GM23338 (cell line): ENCODE measurements at places on chromosomes 3 and 15.

- no peak for DNase-seq
These were observed 79.1 kb downstream of the ARRDC4 start for GRCh38 chr15:98039596-98039995.

DNA sequence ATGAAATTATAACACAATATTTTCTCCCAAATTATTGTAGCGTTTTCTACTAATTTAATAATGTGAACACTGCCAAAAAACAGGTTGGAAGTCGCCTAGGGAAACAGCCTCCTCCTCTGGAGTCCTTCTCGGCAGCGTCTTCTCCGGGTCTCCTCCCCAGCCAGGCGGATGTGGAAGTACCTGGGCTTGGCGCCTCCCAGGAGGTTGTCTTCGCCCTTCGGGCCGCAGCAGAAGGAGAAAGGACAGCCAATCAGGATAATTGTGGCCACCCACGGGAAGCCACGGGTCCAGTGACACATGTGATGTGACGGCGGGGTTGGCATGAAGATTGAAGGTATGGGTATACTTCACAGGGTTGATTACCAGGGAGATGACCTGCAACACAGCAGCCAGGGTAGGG lies 491.2 kb downstream of the PYDC2 start:
- DNase-seq = no peak

DNA sequence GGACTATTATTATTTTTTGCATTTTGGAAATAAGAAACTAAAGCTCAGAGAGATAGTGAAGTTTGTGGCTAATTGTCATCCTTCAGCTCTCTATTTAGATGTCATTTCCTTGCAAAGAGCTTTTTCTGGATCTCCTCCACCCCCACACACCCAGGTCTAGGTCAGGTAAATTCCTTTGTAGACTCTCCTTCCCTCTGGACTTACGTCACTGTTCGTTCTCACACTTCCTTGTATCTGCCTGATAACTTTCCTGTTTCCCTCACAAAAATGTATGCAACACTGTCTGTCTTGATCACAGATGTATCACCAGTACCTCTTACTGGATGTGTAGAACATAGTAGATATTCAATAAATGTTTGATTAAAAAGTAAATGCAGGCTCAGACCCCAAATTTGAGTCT lies 6.1 kb upstream of the MB21D2 start:
- no peak for DNase-seq

GRCh38 chr3:183129243-183129642 lies 29.9 kb upstream of the MCCC1 start:
- DNase-seq = peak; percentile 37

DNA sequence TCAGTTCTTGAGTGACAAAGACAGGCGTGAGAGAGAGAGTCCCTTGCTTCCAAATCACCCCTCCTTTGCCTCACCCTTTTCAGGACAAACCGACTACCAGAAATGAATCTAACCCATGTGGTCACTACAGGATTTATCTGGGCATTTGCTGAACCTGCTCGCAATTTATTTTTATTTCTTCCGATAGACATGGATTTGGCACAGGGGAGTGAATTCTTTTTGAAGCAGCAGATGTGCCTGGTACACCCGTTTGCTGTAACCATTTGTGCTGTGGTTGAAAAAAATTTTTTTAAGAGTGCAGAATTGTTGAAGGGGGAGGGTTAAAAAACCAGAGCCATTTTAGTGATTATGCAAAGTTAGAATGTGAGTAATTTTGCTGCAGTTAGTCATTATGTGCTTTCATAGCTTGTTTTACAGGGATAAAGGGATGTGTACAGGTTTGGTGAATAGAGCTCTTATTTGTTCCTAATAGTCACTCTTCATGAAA lies 442.0 kb downstream of the LPP start:
- DNase-seq = no peak
